ELR (cell line): ENCODE measurements at places on chromosomes 13 and 19.

- DNase-seq, result no peak
Measured at GRCh38 chr13:29737061-29737460, 113.4 kb downstream of the UBL3 start.

DNA sequence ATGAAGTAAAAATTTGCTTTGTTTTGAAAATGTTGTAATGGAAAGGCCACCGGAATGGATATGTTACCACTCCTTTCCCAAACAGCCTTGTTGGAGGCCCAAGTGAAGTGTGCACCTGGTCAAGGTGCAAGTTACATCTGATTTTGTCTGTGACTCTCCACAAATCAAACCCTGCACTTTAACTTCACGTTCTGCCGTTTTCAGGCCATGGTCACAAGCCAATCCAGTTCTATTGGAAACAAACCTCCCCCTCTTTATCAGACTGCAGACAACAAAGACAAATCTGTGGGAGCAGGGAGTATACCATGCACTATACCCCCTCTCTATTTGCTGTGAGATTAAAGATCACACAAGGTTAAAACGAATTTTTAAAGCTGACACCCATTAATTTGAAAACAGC, 155.6 kb upstream of the RFC3 start:
- no peak for DNase-seq

DNA sequence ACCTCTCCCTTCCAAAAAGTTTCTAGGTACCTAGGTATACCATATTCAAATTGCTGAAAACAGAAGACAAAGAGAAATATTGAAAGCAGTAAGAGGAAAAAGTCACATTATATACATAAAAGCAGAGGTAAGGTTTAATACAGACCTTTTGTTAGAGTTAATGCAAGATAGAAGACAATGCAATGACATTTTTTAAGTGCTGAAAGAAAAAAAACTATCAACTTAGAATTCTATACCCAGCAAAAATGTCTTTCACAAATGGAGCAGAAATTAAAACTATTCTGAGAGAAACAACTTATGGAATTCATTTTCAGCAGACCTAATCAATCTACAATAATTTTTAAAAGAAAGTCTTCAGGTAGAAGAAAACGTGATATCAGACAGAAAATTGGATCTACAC, 77.2 kb downstream of the CRYL1 start:
- DNase-seq, result no peak

GRCh38 chr13:101139081-101139480, 277.2 kb downstream of the NALCN start:
- DNase-seq, result no peak

DNA sequence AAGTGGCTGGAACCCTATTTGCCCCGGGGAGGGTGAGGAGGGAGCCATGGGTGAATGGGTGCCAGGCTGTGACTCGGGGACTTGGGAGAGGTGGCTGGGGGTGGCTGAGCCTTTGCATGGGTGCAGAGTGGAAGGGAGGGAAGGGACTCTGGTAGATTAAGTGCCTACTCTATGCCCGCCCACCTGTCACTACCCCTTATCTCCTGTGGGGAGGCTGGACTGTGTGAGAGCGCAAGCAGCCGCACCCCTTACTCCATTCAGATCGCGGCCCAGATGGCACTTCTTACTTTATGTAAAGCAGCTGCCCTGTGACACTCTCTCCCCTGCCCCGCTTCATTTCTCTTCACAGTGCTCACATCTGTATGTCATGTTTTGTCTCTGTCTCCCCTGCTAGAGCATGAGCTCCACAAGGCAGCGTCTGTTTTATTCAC, 2.9 kb downstream of the KASH5 start:
- no peak for DNase-seq

GRCh38 chr19:56678205-56678604, 6.6 kb upstream of the ZNF835 start:
- no peak for DNase-seq

GRCh38 chr13:59954601-59955000, 209.1 kb downstream of the DIAPH3 start:
- DNase-seq, result no peak

DNA sequence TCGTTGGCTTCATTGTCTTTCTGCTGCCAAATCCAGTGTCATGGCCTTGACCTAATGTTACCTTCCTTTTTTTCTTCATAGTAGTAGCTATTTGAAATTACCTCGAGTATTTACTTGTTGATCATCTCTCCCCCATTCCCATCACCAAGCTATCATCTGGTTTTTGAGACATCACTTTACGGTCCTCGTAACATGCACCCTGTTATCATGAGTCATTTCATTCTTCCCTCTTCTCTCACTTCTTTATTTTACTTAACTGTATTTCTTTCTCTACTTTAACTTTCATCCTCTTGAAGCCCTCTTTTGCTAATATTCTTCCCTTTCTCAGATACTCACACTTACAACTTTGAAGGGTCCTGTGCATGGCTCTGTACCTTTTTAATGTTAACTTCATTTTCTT, 31.8 kb downstream of the TPP2 start:
- no peak for DNase-seq

GRCh38 chr13:38483623-38484022, 134.0 kb downstream of the UFM1 start:
- DNase-seq, result no peak

DNA sequence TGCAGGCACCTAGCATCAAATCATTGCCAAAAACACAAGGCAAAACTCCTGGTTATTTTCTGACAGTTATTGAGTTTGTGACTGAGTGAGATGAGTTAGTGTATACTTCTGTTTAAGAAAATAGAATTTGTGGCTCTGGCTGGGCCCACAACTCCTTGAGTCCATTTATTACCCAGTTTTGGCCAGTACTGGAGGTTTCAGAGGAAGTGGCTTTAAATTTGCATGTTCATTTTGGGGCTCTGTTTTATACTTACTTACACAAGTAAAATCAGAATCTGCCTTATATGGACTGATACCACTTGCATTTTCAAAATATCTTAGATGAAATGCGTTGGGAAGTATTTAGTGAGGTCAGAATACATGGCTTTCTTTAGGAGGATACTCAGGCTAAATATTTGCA, 29.0 kb downstream of the TNFSF11 start:
- no peak for DNase-seq

GRCh38 chr19:14002571-14003250, 3.4 kb downstream of the RFX1 start:
- DNase-seq, result no peak

DNA sequence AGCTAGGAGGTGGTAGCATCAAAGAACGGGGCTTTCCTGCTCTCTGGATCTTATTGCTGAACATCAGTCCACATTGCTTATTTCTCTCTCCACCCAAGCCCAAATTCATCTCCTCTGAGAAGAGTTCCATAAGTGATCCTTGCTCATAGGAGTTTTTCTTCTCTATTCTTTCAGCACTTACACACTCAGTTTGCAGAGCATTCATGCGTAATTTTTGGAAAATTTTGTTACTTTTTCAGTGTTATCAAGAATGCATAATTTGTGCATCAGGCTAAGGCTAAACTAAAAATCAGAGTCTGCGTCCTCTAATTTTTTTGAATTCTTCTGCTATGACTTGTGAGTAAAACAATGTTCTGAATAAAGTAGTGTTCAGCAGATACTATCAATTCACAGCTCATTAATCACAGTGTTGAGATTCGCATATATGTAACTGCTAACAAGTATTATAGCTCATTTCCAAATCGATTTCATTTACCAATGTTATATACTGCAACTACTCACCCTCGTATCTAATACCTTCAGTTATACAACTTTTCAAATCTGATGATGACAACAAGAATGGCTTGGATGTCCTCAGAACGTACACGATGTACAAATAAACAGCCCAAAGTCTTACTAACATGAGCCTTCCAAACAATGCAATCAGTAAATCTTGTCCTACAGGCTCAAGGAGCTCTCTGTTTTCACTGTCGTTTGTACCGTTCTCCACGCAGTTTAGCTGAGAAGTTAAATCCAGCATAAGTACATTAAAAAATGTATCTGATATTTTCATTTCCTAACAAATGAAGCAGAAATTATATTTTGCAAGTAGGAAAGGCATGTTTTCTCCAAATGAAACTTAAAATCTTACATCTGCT, 36.4 kb upstream of the STARD13 start:
- DNase-seq, result peak; percentile 44

GRCh38 chr19:19628501-19629134, 598 bp upstream of the LPAR2 start:
- DNase-seq, result peak; percentile 72

- DNase-seq, result peak; percentile 57
Measured at GRCh38 chr13:113273851-113274590, 23.0 kb upstream of the LAMP1 start.

DNA sequence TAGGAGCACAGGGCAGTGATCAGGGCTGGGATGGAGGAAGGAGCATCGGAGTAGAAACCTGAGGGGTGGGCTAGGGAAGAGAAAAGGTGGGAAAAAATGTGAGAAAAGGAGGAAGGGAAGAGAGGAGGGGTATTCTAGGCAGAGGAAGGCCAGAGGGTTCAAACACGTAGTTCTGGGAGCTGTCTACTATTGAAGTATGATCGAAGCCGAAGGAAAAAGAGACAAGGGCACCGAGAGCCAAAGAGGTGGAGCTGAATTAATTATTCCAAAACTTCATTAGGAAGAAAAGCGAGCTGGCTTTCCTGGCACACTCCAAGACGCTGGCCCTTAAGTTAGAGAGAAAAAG, 7.8 kb downstream of the DLL3 start:
- DNase-seq, result no peak

GRCh38 chr13:49343255-49343654, 95.5 kb downstream of the CDADC1 start:
- no peak for DNase-seq

- no peak for DNase-seq
Measured at GRCh38 chr13:28618230-28618994, 40.5 kb upstream of the POMP start.

DNA sequence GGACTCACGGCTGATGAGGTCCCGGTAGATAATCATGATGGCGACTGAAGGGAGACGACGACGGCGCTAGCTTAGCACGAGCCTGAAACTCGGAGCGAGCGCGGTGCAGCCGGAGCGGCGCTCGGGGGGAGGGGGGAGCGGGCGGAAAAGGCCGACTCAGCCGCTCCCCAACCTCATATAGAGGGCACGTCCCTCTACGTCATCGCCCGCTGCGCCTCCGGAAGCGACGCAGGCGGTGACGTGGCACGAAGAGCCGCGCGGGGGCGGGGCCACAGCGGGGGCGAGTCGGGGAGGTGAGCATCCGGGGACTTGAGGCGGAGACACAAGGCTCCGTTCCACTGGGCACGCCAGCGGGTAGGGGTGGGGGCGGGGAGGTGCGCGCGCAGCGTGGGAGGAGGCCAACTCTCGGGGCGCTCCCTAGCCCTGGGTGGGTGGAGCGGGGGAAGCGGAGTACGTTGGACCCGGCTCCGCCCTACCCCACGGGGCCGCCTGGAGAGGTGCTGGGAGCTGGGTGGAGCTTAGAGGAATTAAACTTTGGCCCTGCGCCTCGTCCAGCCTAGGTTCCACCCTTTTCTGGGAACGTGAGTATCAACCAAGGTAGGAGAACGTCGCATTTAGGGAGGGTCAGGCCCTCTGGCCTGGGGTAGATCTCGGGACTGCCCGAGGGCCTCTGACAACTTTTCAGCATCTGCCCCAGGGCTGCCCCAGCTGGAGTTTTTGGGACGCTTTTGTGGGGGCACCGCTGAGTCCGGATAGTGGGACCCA, at the start of gene TPT1:
Gene TPT1, minus strand, starts transcription at position 150 of the 765 bp plus-strand sequence. Its CDS starts 114 bp downstream, at position 36.
- peak; percentile 99 for DNase-seq

DNA sequence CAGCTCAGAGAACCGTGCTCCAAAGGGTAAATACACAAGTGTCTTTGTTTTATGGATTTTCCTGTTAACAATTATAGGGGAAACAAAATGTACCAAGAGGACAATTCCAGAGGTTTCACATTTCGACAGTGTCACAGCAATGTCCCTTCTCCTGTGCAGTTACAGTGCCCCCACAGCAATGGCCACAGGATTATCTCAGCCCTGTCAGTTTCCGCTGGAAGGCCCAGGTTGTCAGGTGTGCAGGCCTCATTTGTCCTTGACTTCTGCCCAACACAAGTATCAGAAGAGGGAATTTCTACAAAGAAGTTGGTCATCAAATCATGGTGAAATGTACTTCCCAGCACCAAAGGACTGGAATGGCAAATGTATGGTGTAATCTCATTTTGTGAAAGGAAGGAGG, 11.2 kb upstream of the N4BP2L2 start:
- DNase-seq, result no peak

DNA sequence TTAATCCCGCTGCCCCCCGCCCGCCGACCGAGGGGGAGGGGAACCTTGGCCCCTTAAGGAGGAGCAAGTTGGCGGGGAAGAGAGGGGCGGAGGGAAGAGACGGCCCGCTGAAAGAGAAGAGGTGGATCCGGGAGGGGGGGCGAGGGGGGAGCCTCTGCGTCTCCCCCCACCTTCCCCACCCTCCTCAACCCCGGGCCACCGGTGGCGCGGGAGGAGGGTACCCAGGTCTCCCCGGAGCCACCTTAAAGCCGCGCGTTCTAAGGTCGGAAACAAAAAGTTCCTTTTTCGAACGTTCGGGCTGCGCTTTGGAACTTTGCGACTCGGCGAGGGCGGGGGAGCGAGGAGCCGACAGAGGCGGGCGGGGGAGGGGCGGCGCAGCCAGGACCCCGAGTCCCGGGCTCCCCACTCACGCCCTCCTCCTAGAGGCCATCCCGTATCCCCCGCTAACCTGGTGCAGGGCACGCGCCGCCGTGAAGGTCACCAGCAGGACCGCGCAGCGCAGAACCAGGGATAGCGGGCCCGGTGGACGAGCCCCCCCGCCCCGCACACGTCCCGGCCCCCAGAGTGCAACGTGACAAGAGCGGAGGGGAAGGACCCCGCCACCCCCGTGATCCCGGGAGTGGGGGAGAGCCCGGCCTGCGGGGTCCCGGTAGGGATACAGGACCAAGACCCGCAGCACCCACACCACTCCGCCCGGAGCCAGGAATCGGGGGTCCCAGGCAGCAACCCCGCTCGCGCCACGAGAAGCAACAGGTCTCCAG, 659 bp downstream of the ERF start:
- DNase-seq, result peak; percentile 69

DNA sequence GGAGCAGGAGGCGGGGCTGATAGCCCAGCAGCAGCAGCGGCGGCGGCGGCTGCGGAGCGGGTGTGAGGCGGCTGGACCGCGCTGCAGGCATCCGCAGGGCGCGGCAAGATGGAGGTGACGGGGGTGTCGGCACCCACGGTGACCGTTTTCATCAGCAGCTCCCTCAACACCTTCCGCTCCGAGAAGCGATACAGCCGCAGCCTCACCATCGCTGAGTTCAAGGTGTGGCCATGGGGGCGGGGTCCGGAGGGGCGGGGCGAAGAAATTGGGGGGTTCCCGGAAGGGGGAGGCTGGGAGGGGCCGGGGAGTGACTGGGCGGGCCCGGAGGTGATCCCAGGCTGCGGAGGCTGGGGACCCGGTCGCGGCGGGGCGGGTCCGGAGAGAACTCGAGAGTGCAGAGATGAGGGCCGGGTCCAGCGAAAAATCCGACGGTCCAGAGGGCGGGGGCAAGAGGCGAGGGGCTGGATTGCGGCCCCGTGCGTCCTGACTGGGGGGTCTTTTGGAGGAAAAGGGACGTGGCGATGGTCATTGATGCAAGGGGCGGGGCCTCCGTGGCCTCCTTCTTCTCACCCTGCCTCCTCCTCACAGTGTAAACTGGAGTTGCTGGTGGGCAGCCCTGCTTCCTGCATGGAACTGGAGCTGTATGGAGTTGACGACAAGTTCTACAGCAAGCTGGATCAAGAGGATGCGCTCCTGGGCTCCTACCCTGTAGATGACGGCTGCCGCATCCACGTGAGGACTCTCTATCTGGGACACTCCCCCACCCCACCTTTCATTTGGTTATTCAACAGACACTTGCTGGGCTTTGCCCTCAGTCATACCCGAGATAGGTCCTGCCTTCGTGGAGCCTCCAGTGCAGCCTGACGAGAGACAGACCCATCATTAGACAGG, at the start of gene TBCB:
Gene TBCB, plus strand, starts transcription at position 16 of the 891 bp plus-strand sequence. Its CDS starts 93 bp downstream, at position 109.
- DNase-seq, result peak; percentile 53
